ENCODE measurements at places on chromosomes 5 and 9. TPM values are rescaled to one million over a fixed set of nuclear protein-coding genes. Genes with fewer than 3 reads are reported as not detected.

INSYN2B gene
- 1.1 TPM for total RNA-seq

ACSL6 gene
- 1.6 TPM for total RNA-seq

DCAF12 gene
- total RNA-seq = 14.9 TPM

C5orf46 gene
- 50.6 TPM for total RNA-seq

TRIP13 gene
- total RNA-seq = not detected

ENTPD2 gene
- 0.92 TPM for total RNA-seq

HAPLN1 gene
- total RNA-seq = 2.0 TPM

CSF2 gene
- total RNA-seq = not detected

RNF180 gene
- 46.6 TPM for total RNA-seq

LHX2 gene
- total RNA-seq = not detected

DNA sequence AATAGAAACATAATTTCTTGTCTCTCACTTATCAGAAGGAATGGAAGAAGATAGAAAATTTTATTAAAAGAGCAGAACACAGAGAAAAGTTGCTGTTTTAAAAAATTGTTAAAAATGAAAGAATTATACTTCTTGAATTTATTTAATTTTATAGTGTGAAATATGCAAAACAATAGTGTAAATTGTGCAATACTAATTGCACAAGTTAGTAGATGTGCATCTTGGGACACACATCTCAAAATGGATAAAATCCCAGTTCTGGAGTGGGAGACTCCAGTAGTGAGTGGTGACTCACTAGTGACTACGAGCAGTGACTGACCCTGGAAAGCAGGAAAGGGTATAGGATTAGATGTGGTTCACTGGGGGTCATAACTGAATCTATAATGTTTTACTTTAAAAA lies 223.2 kb downstream of the MSX2 start:
- DNase-seq = no peak

- DNase-seq = no peak
Observed at GRCh38 chr5:168135897-168136296, 155.5 kb upstream of the WWC1 start.

DNA sequence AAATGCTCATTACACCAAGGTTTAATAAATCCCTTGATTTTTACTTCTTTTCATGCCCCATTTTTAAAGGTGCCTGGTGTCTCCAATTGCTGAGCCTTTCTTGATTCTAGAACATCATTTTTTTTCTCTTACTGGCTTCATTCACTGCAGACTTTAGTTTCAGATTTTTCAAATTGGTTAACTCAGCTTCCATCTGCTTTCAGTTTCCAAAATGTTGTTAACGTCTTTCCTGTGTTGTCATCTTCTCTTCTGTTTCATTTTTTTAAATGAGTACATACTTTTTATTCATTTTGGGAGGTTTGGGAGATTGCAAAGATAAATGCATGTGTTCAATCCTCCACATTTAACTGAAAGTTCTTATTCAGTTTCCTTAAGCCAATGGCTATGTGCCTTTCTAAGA lies 126.4 kb upstream of the CCNG1 start:
- DNase-seq = no peak

- no peak for DNase-seq
Observed at GRCh38 chr5:3024554-3024953, 273.1 kb upstream of the IRX2 start.

GRCh38 chr9:74330487-74331214 lies 166.5 kb upstream of the RORB start:
- no peak for DNase-seq

DNA sequence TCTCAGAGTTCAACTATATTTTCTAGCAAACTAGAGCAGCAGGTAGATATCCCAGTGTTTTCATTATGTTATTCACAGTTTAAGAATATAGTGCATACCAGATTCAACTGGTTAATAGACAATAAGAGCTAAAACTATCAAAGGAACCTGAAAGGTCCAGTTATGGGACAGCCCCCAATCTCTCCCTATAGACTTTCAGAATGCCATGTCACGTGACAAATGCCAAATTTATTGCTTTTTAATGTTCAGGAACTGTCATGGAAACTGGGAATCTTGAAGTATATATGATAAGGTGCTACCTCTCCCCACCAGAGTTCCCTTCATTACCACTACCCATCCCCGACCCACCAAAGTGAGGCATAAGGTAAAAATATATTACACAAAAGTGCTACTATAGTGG lies 629.0 kb upstream of the SEMA6A start:
- DNase-seq = no peak

DNA sequence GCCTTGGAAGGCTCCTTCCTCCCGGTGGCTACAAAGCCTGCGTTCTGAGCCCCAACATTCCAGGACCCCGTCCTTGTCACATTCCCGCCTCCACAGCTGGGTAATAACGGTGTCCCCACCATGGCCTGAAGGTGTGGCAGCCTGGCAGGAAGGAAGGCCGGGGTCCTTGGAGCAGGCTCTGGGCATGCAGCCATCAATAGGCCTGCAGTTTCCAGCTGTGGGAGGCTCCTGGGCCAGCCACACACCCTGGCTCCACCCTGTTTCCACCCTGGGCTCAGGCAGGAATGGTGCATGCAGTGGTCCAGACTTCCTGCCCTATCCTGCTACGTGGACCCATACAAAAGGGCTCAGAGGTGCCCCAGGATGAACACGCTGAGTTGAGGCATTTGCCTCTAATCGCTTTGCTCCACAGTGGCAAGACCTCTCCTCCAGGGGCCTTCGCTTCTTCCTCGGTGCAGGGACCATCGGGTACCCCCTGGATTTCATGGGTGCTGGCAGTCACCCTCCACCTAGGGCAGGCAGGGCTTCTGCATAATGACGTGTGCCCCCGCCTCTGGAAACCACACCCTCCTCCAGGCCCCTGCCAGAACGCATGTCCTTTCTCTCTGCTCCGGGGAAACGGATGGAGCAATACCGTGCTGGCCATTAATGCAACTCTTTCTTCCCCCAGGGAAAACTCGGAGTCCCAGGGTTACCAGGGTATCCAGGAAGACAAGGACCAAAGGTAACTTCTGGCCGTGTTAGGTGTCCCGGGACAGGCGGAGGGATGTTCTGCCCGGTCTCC lies 95.1 kb upstream of the FCN2 start:
- no peak for DNase-seq

GRCh38 chr9:74255489-74255984 lies 241.6 kb upstream of the RORB start:
- DNase-seq = no peak

DNA sequence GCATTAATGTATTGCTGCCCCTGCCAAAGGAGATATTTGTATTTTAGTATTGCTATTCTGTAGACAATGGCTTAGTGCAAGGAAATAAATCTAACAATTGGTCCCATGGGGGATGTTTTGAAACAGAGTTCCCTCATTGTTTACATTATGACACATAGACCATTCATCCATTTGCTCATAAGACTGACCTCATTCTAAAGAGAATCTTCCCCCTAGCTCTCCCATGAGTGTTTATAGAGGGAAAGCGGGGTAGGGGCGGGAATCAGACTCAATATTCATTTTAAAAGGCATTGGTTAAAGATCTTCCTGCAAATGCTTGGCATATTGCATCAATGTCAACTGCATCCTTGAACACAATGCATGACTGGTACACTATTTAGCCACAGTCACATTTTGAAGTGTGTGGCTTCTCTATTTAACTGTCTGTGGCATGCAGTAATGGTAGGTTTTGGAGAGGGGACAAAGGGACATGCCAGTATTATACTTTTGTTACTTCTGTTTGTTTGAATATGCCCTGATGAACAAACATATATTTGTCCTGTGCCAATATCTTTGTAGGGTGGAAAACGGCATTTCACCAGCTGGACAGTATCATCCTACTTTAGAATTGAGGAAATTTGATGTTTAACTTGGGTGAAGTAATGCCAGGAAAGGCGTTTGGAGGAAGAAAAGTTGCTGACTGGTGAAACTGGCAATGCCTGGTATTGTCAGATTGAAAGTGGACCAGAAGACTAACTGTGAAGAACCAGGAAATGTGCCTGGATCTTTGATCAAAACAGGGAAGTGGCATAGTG lies 84.1 kb upstream of the MEGF10 start:
- DNase-seq = no peak

DNA sequence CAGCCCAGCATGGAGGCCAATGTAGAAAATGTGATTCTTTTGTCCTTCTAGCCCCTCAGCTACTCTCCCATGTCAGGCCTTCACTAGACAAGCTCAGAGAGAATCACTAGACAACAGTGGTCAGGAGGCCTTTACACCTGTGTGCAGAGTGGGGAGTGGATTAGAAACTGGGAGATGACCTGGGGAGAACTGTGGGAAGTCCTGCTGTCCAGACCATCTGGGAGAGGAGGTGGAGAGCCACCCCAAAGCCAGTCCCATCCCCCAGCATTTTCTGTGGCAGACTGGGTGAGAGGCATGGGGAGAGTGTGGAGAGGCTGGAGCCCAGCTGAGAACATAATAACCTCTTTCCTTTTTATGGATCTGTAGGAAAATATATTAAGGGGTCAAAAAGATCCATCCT lies 452.0 kb upstream of the DMAC1 start:
- no peak for DNase-seq

DNA sequence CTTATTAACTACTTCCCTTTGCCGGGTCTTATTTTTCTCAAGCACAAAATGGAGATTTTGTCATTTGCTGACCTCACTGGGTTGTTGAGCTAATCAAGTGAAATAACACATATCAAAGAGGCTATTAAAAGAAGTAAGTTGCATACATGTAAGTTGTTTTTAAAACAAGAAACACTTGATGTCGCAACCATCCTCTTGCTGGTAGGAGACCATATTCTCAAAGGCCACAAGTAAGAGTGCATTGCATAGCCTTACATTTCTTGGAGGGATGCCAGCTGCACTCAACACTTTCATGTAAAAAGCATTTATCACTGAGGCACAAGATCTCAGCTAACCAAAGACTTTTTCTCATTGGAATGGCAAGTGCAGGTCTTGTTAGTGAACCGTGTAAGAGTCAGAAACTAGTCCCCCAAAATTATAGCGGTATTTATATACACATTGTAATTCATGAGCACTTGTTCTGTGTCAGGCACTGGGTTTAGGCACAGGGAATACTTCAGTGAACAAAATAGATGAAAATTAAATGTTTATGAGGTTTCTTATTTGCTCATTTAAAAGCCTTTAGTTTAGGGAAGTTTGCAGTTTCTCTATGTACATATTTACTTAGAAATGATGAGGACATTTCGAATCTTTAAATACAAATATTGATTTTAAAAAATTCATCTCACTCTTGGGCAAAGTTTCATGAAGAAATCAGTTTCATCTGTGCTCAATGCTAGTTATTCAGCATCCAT lies 72.0 kb downstream of the ZFAND5 start:
- no peak for DNase-seq

- no peak for DNase-seq
Observed at GRCh38 chr5:117623042-117623805, 1048.6 kb upstream of the SEMA6A start.

DNA sequence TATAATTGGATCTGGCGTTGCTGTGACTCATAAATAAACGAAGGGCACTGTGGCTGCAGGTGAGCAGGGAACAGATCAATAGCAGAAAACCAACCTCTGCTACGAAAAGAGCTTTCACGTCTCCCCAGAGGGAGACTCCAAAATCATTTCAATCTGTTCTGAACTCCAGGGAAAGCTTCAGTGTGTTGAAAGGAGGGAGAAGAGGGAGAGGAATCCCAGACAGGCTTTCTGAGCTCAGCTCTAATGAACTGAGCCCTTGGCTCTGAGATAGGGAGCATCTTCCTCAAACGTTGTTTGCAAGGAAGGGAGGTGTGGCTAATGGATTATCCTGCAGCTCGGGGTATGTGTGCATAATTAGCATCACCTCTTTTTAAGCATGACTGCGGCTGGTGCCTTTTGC lies 288.0 kb upstream of the IRX4 start:
- no peak for DNase-seq

DNA sequence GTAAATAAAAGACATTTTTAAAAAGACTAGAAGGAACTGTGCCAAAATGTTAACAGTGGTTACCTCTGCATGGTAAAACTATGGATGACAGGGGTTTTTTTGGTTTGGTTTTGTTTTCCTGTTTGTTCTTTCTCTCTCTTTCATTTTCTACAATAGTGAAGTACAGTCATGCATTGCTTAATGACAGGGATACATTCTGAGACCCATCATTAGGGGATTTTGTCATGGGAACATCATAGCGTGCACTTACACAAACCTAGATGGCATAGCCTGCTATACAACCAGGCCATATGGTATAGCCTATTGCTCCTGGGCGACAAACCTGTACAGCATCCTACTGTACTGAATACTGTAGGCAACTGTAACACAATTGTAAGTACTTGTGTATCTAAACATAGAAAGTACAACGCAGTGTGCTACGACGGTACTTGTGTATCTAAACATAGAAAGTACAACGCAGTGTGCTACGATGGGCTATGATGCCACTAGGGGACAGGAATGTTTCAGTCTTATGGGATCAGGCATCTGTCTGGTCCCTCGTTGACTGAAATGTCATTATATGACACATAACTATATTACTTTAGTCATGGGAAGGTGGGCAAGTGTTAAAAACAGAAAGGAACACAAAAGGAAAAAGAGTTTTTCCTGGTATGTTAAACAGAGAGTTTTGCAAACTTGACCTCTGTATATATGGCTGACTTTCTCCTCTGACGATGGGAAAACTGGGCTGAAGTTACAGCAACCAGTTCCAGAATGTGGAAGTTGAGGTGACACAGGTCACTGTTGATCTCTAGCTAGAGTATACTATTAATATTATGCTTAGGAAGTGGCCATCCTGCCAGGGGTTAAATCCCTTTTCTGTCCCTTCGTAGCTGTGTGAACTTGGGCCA lies 7.4 kb upstream of the ADAM19 start:
- no peak for DNase-seq

DNA sequence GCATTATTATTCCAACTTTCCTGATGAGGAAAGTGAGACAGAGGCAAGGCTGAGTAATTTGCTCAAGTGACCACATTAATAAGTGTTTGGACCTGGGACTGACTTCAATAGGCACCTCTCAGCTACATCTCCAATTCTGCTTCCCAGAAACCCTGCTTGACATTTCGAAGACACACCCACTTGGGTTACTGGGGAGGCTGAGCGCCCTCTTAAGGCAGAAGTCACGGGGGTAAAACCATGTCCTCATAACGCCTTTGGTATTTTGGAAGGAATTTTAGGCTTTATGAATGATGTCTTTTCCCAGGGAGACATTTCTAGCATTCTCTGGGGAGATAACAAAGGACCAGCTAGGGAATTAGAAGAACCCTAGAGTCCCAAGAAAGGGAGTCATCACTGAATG lies 53.3 kb downstream of the TRPC7 start:
- DNase-seq = no peak

DNA sequence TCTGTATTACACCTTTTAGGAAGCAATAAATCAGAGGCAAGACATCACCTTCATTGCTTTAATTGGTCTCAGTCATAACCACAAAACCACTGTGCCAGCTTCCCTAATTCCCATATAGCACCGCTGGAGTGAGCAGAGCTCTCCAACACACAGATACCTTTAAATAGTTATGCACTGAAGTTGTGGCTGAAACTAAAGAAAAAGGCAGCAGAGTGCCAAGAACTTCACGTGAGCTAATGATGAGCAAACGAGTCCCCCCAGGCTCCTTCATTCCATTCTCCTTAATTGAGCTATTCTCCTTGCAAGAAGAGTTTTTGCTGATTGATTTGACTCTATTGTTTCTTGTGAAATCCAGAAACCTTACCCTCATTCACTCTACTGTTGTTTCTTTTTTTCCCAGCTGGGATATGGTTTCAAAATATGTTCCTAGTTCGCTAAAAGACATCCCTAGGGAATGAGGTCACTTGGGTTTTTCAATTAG lies 501.5 kb downstream of the SPATA31D1 start:
- no peak for DNase-seq

GRCh38 chr5:124399426-124399961 lies 346.9 kb downstream of the ZNF608 start:
- no peak for DNase-seq

Measured in thoracic aorta (tissue), 2 donors.